ENCODE measurements at places on chromosomes 11 and 22.
A peak's percentile ranks its signal among the peaks of the same experiment; 100 is the strongest.

- peak; percentile 16 for DNase-seq
These were observed 56.9 kb downstream of the ABTB2 start for GRCh38 chr11:34300926-34301295.

DNA sequence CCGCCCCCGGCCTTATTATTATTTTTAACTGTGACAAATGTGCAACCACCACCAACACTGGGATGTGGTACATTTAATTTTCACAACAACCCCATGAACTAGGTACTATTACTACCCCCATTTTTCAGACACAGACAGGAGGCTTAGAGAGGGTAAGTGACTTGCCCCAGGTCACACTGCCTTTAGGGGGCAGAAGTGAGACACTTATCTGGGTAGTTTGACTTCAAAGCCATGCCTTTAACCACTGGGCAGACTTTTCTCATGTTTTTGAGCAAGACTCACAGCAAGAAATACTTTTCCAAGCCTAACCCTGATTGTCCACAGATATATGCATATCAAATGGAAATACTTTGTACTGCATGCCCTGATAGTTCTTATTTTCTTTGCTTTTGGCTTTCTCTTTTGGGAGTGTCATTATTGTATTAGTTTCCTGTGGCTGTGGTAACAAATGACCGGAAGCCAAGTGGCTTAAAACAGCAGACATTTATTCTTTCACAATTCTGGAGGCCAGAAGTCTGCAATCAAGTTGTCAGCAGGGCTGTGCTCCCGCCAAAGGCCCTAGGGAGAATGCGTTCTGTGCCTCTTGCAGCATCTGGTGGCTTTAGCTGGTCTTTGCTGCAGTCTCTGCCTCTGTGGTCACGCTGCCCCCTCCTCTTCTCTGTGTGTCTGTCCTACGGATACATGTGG, 110.8 kb downstream of the GRIK4 start:
- DNase-seq, result peak; percentile 88

- no peak for DNase-seq
These were observed 4.3 kb upstream of the TRIM44 start for GRCh38 chr11:35658020-35658948.

DNA sequence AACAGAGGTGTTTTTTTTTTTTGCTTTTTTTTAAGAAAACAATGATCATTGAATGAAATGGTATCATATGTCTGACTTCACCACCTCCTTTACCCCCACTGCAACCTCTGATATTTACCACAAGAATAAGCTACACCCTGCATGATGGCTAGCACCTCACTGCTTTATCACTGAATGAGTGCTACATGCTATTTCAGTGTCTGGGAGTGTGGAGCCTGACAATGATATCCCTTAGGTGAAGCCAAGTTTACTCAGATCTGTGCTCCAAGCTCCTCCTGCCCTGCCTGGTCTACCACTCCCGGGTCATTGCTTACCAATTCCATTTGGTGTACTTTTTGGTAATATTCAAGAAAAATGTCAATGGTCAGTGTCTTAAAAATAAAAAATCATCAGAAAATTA, 21.1 kb downstream of the MMP20 start:
- no peak for DNase-seq

DNA sequence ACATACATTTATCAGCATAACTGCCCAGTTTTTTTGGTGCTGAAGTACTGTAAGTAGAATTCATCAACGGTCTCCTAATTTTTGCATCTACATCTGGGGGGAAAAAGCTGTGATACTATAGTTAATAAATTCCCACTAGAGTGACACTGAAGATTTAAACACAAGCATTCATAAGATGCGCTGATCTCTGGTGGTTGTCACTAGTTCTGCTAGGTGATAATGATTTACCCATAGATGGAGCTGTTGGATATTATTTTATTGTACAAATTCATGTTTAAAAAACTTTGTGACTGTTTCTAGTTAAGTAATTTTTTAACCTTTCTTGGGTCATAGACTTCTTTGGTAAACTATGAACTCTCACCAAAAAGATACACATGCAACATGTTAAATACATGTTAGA, 106.6 kb downstream of the EMSY start:
- peak; percentile 22 for DNase-seq

- DNase-seq, result no peak
These were observed 144.8 kb downstream of the WNT7B start for GRCh38 chr22:45832180-45832579.

DNA sequence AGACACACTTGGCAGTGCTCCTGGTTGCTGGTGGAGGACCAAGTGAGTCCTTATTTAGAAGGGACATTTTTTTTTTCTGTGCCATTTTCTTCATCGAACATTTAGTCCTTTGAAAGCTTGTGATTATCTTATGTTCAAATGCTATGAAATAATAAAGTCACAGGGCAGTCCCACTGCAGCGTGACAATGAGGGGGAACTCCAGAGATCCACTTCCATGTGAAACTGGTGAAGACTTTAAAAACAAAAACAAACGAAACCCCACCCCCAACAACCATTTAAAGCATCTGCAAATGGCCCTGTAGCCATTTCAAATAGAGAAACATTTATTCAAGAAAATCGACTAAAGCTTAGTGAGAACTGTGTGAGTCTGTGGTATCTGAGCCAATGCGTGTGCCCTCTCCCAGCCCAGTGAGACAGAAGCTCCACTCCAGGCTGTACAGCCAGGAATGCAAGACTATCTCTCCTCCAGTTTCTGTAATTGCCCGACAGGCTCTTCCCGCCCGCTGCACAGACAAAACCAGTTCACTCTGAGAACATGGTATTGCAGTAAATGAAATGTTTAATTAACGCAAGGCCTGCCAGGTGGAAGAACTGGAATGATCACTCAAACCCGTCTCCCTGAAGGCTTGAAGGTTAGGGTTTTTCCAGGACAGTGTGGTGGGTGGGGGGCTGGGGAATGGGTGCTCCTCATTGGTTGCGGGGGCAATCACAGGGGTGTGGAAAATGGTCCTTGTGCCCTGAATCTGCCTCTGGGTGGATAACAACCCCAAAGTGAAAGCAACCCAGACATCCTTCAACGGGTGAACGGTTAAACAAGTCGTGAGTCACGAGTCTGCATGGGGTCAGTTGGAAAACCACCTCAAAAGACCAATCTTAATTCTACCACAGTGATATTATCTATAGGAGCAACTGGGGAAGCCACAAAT, 8.4 kb downstream of the KRTAP5-6 start:
- DNase-seq, result no peak

- DNase-seq, result no peak
These were observed 9.3 kb downstream of the TMEM86A start for GRCh38 chr11:18707811-18708340.

GRCh38 chr11:16805938-16806337, 67.5 kb downstream of the C11orf58 start:
- peak; percentile 46 for DNase-seq

GRCh38 chr11:120564573-120565311, 53.2 kb downstream of the GRIK4 start:
- DNase-seq, result peak; percentile 63

GRCh38 chr11:20162824-20163782, 2.8 kb upstream of the DBX1 start:
- DNase-seq, result peak; percentile 59

GRCh38 chr11:78467931-78468330, 50.3 kb upstream of the GAB2 start:
- no peak for DNase-seq

GRCh38 chr11:60657888-60658287, 41.5 kb upstream of the MS4A8 start:
- peak; percentile 88 for DNase-seq

DNA sequence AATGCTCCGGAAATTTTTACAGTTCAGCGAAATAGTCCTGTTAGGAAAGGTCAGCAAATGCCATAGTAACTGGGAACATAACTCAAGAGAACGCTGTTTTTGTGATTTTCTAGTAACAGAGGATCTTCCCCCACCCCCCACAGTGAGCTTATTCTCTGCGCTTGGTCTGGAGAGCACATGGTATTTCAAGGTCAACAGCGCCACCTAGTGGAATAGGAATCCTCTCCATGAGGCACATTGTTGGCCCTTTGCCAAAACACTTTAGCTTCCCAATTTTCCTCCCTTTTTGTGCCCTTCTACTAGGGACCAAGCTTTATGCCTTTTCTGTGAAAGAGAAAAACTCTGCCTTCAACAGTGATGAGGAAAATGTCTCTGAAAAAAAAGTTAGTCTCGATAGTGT, 13.2 kb upstream of the OR4C12 start:
- peak; percentile 76 for DNase-seq

DNA sequence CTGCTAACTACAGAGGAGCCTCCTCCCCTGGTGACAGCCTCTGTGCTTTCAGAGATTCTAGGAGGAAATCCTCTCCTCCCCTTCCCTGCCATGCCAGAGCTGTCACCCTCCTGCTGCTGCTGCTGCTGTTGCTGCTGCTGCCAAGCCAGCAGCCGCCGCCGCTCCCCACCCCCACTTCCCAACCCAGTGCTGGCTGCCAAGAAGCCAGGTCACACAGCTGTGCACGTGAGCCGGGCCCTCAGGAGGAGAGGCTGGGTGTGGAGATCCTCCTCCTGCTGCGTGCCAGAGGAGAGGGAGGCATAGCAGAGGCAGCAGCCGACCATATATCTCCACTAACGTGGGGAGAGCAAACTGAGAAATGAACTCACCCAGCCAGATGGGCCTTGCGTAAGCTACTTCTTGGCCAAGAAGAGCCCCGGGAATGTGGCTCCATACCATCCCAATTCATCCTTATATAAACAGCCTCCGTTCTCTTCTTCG, 12.4 kb downstream of the CRY2 start:
- peak; percentile 98 for DNase-seq

DNA sequence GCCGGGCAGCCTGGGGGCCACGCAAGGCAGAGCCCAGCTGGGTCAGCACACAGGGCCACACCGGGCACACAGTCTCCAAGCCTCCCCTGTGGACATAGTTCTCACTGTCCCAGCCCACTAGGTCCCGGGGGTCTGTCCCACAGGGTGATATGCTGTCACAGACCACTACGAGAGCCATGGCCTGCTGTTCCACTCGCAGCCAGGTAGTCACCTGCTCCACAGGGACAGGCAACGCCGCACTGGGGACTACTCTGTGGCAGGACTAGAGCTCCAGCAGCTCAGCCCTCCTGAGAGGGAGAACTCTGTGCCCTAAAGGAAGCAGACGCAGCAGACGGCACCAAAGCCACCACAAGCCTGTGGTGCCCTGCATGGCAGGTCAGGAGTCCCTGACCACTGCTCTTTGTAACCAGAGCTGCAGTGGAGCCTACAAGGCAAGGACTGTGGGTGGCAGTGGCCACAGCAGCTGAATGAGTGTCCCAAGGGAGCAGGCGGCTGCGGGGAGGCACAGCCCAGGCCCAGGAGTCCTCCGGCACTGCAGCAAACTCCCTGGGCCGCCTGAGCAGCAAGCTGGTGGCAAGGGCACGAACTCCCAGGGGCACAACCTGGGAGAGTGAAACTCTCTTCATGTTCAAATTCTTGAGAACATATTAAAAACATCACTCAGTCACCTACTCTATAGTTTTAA, 171.2 kb upstream of the GRK3 start:
- no peak for DNase-seq

- no peak for DNase-seq
These were observed 47.0 kb upstream of the TIMP3 start for GRCh38 chr22:32754413-32755041.

GRCh38 chr11:103871923-103872551, 164.4 kb upstream of the DDI1 start:
- no peak for DNase-seq

DNA sequence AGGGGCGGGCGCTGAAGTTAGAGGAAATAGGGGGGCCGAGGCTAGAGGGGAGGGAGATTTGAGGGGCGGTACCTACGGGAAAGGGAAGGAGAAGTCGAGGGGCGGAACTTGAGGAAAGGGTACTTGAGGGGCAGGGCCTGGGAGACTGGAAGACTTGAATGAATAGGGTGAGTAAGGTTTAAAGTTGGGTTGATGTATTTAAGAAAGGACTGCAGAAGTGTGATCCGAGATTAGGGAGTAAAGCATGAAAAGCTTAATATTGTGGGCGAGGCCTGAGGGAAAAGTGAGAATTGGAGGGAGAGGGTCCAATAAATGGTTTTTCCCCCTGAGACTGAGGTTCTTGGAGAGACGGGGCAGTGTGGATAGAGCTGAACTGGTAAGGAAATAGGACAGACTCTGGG, 723 bp downstream of the HSCB start:
- no peak for DNase-seq

- no peak for DNase-seq
These were observed 2.0 kb upstream of the GRIK4 start for GRCh38 chr11:120509346-120510053.

GRCh38 chr22:22667966-22668880, 23.8 kb downstream of the GGTLC2 start:
- DNase-seq, result no peak

DNA sequence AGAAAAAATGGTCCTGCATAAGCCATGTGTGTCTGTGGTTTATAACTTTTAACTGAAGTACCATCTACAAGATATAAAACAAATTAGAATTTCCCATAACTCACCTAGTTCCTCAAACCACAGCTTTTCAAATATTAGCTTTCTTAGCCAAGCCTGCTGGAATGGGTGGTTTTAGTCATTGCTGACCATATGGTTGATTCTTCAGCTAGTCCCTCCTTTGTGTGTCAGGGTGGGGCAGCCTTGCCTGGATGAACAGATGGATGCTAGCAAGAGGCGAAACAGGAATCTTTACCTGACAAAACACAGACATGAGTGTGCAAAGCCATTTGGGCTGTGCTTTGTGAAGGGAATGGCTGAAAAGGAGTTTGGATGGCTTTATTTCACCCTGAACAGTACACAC, 6.9 kb upstream of the B3GNT6 start:
- DNase-seq, result peak; percentile 96

GRCh38 chr11:108933630-108934029, 268.8 kb downstream of the DDX10 start:
- DNase-seq, result no peak

Data from NCI-H69 (cell line).